ENCODE measurements at places on chromosomes 6 and 20.

DNA sequence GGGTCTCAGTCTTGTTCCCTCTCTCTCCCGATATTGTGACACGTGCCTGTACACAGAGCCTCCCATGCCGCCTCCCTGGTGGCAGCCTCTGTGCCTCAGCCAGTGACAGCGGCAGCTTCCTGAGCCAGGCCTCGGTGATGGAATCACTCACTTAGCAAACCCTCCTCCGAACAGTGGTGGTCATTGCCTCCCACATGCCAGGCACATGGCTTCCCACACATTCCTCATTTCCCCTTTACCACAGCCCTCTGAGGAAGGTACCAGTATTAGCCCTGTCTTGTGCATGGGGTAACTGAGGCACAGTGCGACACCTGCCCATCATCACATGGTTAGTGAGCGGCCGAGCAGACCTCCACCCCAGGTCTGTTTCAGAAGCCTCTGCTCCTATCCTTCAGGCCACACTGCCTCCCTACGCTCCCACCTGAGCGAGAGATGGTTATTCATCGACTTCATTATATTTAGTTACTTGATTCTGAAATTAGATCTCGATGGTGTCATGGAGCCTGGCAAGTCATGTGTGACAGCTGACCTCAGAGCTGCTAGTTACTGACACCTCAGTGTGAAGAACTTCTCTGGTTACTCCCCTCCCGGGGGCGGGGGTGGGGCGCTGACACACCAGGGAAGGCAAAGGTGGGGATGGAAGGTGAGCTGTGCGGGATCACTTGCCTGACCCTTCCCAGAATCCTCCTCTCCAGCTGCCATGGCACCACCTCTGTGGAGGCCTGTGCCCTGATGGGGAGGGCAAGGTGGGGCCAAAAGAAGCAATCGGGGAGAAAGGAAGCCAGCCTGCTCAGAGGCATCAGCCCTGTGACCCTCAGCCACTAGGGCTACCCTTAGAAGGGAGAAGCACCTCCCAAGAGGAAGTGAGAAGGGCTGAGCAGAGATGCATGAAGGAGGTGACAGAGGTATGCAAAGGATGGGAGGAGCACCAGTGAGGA lies 17.9 kb downstream of the MDGA1 start:
- no peaks in the 10 kb centered on the region for H3K36me3 ChIP-seq
- no peak overlapping the region for H3K27ac ChIP-seq
- H3K27me3 ChIP-seq: no peaks in the 10 kb centered on the region
- DNase-seq: no peak

DNA sequence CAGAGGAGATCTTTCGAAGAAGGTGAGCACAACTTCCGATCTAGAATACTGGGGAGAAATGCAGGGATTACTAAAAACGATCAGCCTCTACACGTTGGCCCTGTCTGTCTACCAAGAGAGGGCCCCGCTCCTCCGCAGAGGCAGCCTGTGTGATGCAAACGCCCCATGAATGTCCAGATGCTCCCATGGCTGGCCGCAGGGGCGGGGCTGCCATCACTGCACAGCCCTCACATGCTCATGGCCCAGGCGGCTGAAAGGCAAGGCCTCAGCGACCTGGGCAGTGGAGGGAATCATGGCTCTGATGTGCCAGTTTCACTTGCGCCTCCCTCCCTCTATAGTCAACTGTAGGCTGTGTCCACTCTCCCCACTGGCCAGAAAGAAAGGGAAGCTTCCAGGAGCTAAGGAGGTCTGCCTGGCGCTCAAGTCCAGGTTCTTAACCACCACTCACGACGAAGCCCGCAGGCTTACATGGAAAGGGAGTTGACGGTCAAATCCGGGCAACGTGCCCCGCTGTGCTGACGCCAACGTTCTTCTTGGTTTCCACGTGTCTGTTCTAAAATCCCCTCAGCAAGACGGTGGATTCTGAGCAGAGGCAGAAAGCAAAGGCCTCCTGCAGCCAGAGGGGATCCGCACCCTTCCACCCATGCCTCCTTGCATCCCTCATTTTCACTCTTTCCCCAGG lies 14.2 kb downstream of the PXDC1 start:
- H3K4me3 ChIP-seq: no peak overlapping the region
- no peaks in the 10 kb centered on the region for H3K36me3 ChIP-seq
- peaks cover 32% of the 10 kb centered on the region for H3K27me3 ChIP-seq
- no peak overlapping the region for H3K27ac ChIP-seq
- H3K4me1 ChIP-seq: peaks cover 2% of the 10 kb centered on the region
- DNase-seq: no peak

DNA sequence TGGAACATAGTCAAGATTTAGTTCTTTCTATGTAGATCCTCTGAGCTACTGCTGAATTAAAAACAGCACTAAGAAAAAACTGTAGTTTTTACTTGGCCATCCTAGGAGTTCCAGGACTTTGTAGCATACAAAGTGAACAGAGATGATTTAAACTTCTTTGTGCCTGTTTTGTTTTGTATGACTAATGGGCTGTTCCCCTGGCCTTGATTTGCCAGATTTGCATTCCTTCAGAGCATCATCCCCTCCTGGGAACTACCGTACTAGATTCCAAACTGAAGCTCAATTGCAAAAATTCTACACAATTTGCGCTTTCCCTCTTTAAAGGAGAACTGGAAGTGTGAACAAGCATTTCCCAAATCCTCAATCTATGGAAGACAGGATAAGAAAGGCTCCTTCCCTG lies 23.1 kb downstream of the ACOT13 start:
- H3K36me3 ChIP-seq: peaks cover 7% of the 10 kb centered on the region
- no peak for DNase-seq
- no peak overlapping the region for H3K4me3 ChIP-seq
- no peak overlapping the region for H3K27ac ChIP-seq
- H3K4me1 ChIP-seq: peaks cover 24% of the 10 kb centered on the region

- H3K4me1 ChIP-seq: no peaks in the 10 kb centered on the region
- H3K36me3 ChIP-seq: peaks cover 5% of the 10 kb centered on the region
- peaks cover 2% of the 10 kb centered on the region for H3K27me3 ChIP-seq
- no peak overlapping the region for H3K4me3 ChIP-seq
- peak; percentile 49 for DNase-seq
These were observed 81.8 kb downstream of the ISM1 start for GRCh38 chr20:13302647-13303450.

- peak overlapping the region; percentile 86 for H3K4me3 ChIP-seq
- H3K27ac ChIP-seq: peak overlapping the region; percentile 19
- peaks cover 35% of the 10 kb centered on the region for H3K36me3 ChIP-seq
- DNase-seq: no peak
- H3K27me3 ChIP-seq: peaks cover 6% of the 10 kb centered on the region
These were observed 3.2 kb downstream of the GFOD1 start for GRCh38 chr6:13484138-13484708.

- peak overlapping the region; percentile 71 for H3K27ac ChIP-seq
- no peak overlapping the region for H3K4me3 ChIP-seq
- no peaks in the 10 kb centered on the region for H3K27me3 ChIP-seq
- no peaks in the 10 kb centered on the region for H3K36me3 ChIP-seq
These were observed 60.5 kb upstream of the PRND start for GRCh38 chr20:4661191-4661590.

DNA sequence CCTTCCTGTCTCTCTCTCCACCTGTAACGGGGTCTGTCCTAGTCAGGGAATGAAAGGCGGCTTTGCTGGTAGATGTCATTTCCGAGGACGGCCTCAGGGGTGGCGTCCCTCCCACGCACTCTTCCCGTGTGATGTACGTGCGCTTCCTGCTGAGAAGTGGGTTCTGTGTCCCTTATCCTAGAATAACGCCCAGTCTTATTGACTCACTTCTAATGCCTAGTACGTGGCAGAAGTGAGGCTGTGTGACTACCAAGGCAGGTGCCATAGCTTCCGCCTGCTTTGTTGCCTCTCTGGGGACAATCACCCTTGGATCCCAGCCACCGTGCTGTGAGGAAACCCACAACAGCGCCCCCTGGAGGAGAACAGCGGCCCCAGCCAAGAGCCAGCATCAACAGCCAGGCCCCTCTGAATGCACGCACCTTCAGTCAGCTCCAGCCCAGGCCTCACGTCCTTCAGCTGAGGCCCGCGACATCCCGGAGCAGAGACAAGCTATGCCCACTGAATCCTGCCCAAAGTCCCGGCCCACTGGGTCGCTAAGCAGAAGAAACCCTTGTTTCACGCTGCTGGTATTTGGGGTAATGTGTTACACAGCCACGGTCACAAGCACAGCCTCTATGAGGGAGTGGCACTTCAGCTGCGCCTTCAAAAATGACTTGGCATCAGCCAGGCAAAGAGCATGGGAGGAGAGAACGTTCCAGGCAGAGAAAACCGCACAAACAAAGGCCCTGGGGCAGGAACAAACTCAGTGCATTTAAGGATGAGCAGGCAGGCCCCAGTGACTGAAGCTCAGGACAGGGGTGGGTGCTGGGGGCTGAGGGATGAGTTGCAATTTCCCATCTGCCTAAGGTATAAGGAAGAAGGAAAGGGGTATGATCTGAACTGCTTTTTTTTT lies 224.2 kb downstream of the NFATC2 start:
- H3K4me1 ChIP-seq: peaks cover 2% of the 10 kb centered on the region
- peak; percentile 75 for DNase-seq

- no peak overlapping the region for H3K27ac ChIP-seq
- H3K4me3 ChIP-seq: no peak overlapping the region
- no peaks in the 10 kb centered on the region for H3K27me3 ChIP-seq
- no peaks in the 10 kb centered on the region for H3K36me3 ChIP-seq
These were observed 87.6 kb upstream of the COL21A1 start for GRCh38 chr6:56334937-56335336.

DNA sequence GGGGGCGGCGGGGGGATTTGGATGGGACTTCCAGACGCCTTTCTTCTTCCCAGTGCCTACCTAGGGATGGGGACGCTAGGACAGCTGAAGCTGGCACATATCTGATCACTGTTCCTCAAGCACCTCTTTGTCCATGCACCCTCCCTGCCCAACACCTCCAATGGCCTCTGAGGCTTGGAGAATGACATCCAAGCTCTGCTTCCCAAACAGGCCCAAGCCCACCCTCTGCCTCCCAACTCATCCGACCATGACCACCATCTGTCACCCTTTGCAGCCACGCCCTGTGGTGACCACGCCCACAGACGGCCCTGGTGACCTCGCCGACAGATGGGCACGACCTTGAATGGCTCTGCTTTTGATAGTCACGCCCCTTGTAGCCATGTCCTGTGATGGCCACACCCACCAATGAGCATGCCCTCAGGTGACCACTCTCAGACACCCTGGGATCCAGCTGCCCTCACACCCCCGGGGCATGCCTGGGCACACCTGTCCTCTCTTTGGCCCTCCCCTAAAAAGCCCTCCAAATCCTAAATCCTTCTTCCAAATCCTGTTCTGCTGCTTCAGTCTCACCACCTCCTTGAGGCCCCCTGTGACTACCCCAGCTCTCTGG lies 51.0 kb downstream of the SSR1 start:
- peak; percentile 26 for DNase-seq
- H3K4me3 ChIP-seq: peak overlapping the region; percentile 81
- peaks cover 16% of the 10 kb centered on the region for H3K4me1 ChIP-seq
- no peak overlapping the region for H3K27ac ChIP-seq
- peaks cover 38% of the 10 kb centered on the region for H3K27me3 ChIP-seq

GRCh38 chr6:16694781-16695578 lies 66.3 kb downstream of the ATXN1 start:
- H3K4me3 ChIP-seq: peak overlapping the region; percentile 8
- peaks cover 91% of the 10 kb centered on the region for H3K4me1 ChIP-seq
- peak overlapping the region; percentile 85 for H3K27ac ChIP-seq

DNA sequence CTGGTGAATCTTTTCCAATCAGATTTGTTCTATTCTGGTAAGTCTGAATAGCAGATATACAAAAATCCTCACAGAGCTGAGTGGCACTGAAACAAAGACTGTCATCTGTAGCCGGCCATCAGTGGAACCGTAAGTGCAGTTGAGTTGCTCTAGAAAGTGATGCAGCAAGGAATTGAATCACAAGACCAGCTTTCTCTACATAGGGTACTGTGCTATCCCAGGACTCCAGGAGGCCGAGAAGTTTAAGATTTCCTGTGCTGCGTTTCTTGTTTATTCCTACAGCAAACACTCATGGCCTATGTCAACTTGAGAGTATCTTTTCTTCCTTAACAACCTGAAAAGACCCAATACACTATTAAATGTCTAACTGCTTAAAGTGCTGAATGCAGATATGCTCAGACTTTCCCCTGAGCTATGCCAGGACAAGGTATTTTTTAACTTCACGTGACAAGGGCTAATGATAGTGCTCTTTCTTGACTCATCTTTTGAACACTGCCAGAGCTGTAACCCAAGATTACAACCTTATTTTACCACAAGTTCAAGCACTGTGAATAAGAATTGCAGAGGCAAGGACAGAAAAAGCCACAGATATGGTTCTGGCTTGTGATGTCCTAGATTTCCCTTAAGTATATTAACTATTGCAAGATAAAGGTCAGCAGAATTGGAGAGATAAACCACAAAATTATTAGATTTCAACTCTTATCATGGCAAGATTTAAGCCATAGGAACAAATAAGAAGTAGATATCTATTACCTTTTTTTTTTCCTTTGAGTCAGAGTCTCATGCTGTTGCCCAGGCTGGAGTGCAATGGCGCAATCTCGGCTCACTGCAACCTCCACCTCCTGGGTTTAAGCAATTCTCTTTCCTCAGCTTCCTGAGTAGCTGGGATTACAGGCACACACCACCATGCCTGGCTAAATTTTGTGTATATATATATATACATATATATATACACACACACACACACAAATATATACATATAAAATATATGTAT lies 71.6 kb downstream of the GJA1 start:
- H3K36me3 ChIP-seq: no peaks in the 10 kb centered on the region
- no peak overlapping the region for H3K27ac ChIP-seq
- no peaks in the 10 kb centered on the region for H3K27me3 ChIP-seq
- no peak for DNase-seq
- peaks cover 10% of the 10 kb centered on the region for H3K4me1 ChIP-seq

- H3K27me3 ChIP-seq: no peaks in the 10 kb centered on the region
- H3K4me1 ChIP-seq: peaks cover 91% of the 10 kb centered on the region
- H3K36me3 ChIP-seq: peaks cover 6% of the 10 kb centered on the region
- DNase-seq: no peak
- H3K4me3 ChIP-seq: peak overlapping the region; percentile 87
These were observed 95.6 kb downstream of the SCML4 start for GRCh38 chr6:107728564-107728897.

GRCh38 chr6:12009876-12010634 lies 2.1 kb upstream of the HIVEP1 start:
- peaks cover 46% of the 10 kb centered on the region for H3K4me1 ChIP-seq
- no peak for DNase-seq
- peak overlapping the region; percentile 97 for H3K27ac ChIP-seq
- peaks cover 41% of the 10 kb centered on the region for H3K36me3 ChIP-seq

DNA sequence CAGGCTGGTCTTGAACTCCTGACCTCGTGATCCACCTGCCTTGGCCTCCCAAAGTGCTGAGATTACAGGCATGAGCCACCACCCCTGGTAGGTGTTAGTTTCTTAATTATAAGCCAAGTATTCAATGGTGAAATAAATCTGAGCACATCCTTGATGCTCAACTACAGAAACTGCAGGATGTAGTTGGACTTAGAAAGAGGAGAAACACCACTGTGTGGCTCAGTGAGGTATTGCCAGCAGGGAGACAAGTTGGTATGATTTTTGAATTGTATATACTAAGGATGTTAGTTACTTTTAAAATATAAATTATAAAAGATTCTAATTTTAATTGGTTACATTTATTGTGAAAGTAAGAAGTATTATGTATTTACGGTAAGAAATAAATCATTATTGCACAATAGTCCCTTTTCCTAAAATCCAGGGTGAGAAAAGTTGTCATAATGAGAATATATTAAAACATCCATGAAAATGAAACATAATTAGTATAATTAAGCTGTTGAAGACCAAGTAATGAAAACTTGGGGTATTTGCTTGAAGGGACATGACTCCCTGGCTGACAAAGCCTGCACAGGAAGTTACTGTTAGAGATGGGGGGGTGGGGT lies 17.6 kb downstream of the SLC18B1 start:
- H3K27ac ChIP-seq: no peak overlapping the region
- H3K4me1 ChIP-seq: no peaks in the 10 kb centered on the region
- DNase-seq: no peak
- peaks cover 72% of the 10 kb centered on the region for H3K36me3 ChIP-seq
- H3K27me3 ChIP-seq: no peaks in the 10 kb centered on the region

- H3K27ac ChIP-seq: no peak overlapping the region
- H3K4me1 ChIP-seq: peaks cover 55% of the 10 kb centered on the region
- DNase-seq: peak; percentile 40
- H3K27me3 ChIP-seq: no peaks in the 10 kb centered on the region
These were observed 440.8 kb downstream of the UTRN start for GRCh38 chr6:144725736-144726522.
